A172 (cell line): ENCODE measurements at places on chromosomes 5 and 9. TPM values are rescaled to one million over a fixed set of nuclear protein-coding genes. Genes with fewer than 3 reads are reported as not detected.

- DNase-seq = peak; percentile 34
Measured at GRCh38 chr9:99030092-99030511, 74.8 kb upstream of the TGFBR1 start.

GRCh38 chr9:21160178-21160577, 6.3 kb downstream of the IFNA21 start:
- peak; percentile 61 for DNase-seq

Gene SPATA31A3
- not detected in 2 replicates for total RNA-seq

DNA sequence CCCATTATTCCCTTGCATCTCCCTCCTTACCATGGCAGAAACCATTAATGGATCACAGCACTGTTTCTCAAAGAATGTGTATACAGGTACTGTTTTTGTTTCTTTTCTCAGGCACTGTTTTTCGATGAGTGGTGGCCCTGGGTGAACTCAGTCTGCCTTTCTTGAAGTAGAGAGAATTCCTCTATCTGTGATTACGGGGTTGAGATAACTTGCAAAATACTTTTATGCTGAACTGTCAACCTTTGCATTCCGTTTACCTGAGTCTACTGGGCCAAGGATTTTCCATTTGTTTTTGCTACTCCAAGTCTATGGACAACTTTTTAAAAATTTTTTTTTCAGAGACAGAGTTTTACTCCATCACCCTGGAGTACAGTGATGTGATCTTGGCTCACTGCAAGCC, 82.7 kb upstream of the CLINT1 start:
- peak; percentile 11 for DNase-seq

DNA sequence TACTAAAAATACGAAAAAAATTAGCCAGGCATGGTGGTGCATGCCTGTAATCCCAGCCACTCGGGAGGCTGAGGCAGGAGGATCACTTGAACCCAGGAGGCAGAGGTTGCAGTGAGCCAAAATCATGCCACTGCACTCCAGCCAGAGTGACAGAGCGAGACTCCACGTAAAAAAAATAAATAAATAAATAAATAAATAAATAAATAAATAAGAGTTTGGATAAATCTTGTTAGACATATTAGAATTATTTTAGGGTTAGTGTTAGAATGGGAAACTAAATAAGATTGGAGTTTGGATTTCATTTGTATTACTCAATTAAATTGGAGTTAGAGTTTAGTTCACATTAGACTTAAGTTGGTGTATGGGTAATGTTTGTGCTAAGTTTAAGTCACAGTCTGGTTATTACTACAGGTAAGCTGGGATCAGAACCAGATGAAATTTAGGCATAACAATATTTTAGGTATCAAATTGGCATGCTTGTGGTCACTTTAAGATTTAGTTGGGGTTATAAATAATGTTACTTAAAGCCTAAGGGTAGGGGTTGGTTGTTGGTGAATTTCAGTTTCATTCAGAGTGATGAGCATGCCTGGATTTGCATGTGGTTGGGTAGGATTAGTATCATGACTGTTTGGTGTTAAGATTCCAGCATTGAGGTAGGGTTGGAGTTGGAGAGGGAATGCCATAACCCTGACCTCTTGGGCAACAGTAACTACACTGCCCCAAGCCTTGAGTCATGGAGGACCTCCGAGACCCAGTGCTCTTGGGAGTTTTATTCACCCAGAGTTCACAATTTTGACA, 3.3 kb downstream of the OR5C1 start:
- no peak for DNase-seq

Gene KCNN2
- total RNA-seq = not detected in 2 replicates

DNA sequence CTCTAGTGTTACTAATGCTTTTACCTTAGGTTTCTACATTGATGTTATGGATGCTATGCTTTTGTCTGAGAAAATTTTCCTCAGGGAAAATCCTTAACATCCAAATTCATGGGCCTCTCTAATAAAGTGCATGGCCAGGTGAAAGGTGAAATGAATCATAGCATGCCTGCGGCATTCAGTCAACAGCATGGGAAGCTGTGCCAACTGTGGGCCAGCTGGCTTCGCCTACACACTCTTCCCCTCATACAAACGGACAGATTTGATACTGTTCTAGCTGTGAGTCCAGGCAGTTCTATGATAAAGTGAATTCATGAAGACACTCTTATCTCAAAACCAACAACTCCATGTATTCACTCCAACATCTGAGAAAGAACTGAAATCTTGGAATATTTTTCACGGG, 374.1 kb downstream of the PLK2 start:
- peak; percentile 75 for DNase-seq

Gene ARL14EPL
- 0.96 and 1.0 TPM in 2 replicates for total RNA-seq
